Endothelial cell (in vitro differentiated cells): ENCODE measurements at places on chromosomes 3 and 15.

DNA sequence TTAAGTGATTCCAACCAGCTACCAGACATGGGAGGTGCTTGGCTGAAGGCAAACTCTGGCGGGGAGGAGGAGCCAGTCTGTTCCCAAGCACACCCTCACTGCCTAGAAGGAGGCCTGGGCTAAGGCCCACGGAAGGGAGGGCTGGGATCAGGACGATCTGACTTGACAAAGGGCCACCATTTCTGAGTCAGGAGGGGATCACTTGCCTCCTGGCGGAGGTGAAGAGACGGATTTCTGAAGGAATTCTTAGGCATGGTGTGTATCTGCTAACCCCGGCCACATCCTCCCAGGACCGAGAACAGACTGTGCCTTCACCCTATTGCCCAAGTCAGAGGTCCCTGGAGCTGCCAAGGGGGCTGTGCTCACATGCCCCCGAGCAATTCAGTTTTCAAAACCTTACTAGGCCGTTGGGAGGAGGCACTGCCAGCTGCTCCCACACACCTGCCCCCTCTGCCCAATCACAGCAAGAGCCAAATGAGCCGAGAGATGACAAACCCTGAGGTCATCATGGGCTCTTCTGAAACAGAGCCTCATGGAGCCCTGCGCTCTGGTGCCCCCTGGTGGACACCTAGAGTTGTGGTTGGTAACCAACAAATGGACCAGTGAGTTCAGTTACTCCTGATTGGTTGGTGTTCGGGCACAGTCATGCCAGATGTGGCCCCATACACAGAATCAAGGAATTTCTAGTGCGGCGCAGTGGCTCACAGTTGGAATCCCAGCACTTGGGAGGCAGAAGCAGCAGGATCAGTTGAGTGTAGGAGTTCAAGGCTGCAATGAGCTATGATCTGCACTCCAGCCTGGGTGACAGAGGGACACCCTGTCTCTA lies 6.5 kb upstream of the TNK2 start:
- DNase-seq, result peak; percentile 95

DNA sequence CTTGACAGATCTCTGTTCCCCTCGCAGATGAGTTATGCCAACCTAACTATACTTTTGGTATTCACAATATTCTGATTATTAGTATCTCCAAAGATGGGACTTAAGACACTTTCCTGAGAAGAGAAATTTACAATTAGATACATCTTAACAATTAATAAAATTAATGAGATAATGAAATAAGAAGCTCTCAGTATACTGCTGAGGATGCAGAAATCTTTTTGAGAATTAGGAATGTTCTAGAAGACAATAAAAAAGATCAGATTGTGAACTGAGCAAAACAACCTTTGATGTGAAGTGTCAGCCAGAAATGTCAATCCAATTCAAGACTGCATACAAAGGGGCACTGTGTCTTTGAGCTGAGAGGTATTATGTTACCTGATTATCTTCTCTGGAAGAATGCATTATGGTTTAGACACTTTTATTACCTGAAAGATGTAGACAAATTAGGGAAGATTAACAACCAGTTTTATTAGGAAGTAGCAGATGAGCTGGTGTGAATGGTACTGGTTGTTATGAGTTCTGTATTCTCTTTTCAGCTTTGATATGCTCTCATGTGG lies 262.9 kb downstream of the TIGIT start:
- DNase-seq, result no peak

DNA sequence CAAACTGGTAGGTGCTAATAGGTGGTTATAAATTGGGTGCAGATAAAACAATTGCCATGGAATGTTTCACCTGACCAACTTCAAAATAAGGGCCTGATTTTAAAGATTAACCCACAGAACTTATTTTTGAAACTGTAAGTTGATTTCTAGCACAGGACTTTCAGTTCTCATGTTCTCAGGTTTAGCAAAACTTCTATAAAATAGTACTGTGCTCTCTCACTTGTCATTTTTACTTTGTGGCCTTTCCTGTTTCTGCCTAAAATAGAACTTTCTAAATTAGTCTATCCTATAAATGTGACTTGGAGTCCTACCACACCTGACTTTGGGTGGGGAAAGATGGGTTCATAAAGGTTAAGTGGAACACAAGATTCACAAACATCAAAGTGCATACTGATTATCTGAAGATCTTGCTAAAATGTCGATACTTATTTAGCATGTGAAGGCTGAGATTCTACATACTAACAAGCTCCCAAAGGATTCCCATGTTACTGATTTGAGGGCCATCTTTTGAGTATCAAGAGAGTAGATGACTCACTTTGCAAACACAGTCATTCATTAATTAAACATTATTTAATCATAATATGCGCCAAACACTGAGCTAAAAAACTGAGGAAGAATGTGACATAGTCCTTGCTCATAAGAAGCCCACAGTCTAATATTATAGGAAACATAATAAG lies 38.6 kb downstream of the BTLA start:
- no peak for DNase-seq

DNA sequence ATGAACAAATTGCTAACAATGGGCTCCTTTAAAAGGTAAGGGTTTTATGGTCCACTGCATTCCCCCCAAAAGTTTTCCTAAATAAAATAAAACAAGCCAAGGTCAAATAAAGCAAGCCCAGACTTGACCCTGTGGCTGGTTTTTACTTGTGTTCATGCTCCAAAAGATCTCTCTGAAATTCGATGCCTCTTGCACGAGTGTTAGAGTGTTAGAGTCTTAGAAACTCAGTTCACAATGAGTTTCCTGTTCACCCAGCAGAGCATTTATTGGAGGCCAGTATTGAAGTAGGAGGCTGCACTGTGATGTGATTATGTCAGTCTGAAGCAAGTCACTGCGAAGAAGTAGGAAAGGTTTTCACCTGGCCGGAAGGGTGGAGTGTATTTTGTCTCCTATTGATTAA lies 59.9 kb upstream of the LRTM1 start:
- DNase-seq, result no peak

GRCh38 chr3:57464011-57464410 lies 80.1 kb downstream of the DNAH12 start:
- DNase-seq, result peak; percentile 15

DNA sequence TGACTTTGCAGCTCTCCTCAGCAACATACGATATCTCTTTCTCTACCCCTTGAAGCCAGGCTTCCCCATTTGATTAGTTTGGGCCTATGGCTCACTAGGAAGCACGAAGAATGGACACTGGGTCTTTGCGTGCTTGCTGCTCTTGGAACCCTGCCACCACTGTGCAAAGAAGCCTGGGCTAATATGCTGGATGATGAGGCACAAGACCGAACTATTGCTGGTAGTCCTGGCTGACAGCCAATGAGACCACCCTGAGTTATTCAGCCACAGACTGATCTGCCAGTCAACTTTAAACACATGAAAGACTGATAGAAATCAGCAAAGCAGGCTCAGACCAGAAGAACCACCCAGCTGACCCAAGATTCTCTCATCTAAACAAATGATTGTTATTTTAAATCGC lies 250.3 kb downstream of the CBLB start:
- no peak for DNase-seq

GRCh38 chr15:71337197-71337845 lies 222.1 kb downstream of the THSD4 start:
- no peak for DNase-seq

GRCh38 chr15:58432401-58432800 lies 610 bp downstream of the LIPC start:
- DNase-seq, result no peak

DNA sequence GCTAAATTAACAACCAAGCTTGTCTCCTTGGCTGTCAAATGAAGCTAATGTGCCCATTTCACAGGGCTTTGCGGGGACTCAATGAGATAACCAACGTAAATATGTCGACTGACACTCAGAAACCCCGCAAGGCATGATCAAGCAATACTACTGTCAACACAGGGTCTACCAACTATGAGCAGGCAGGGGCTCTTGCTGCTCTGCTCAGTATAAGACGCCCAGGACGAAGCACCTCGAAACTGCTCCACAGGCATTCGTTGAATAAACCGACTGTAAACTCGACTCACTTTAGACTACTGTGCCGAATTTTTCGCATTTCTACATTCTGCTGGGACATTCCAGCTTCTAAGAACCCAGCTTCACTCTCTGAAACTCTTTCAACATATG lies 55.0 kb downstream of the FEZF2 start:
- peak; percentile 3 for DNase-seq

DNA sequence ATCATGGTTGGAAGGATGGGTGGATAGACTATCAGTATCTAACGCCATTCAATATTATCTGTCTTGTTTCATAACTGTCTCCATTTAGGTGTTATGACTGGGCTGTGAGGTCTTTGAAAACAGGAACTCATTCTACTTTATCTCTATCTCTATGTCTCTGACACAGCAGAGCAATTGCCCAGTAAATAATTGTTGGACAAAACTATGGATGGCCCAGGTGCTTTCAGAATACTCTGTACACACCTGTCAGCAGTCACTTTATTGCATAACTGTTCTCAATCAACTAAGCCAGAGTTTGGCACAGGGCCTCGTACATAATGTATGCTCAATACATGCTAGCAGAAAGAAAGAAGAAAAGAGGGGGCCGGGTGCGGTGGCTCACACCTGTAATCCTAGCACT lies 210.3 kb downstream of the OPA1 start:
- DNase-seq, result no peak

GRCh38 chr3:25349095-25349494 lies 79.0 kb upstream of the RARB start:
- no peak for DNase-seq

DNA sequence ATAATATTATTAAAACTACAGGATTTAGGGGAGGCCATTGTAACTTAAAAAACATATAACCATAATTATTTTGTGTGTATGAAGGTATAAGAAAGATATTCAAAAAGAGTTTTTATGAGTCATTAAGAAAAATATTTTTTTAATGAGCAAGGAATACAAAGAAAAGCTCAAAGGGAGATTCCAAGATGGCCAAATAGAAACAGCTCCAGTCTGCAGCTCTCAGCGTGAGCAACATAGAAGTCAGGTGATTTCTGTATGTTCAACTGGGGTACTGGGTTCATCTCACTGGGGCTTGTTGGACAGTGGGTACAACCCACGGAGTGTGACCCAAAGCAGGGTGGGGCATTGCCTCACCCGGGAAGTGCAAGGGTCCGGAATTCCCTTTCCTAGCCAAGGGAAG lies 336.1 kb downstream of the TBL1XR1 start:
- no peak for DNase-seq

GRCh38 chr15:99455789-99456160 lies 110.0 kb upstream of the MEF2A start:
- DNase-seq, result no peak

DNA sequence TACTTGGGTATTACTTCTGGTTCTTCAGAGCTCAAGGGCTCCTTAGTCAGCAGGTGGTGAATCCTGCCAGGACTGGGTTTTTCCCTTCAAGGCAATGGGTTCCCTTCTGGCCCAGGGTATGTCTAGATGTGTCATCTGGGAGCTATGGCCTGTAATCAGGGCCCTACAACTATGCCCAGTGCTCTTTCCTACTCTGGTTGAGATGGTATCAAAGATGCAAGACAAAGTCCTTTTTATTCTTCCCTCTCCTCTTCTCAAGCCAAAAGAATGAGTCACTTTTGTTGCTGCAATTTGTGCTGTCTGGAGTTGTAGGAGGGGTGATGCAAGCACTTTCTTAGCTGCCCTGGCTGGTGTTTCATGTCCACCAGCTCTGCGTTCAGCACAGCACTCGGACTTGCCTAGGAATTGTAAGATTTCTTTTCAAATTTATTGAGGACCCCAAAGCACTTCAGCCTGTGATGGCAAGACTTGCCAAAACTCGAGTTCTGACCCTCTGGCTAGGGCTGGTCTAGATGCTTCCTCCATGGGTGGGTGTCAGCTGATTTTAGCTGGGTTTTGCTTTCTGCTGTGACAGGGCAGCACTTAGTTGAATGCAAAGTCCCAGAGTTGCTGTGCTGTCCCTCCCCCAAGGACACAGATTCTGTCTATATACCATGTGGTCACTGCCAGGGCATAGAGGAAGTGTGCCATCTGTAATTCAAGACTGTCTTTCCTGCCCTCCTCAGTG lies 129.2 kb upstream of the CBLB start:
- DNase-seq, result no peak

GRCh38 chr15:99582508-99582960 lies 16.8 kb downstream of the MEF2A start:
- no peak for DNase-seq

GRCh38 chr15:75456710-75457109 lies 5.2 kb upstream of the SIN3A start:
- DNase-seq, result no peak

DNA sequence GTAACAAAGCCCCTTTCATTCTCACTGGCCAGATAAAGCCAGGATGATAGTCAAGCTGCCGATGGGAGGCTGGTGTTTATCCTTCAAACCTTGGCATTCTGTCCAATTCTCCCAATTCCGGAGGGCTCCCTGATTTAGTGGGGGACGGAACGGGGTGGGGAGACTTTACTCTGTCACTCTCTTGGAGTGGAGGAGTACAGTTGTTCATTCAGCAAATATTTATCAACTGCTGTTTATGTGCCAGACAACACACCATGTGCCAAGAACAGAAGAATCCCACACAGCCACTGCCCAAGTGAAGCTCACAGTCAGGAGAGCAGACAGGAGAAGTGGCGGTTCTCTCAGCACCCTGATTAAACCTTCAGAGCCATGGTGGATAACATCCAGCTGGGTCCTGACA lies 63.3 kb downstream of the WNT5A start:
- no peak for DNase-seq

GRCh38 chr15:65962187-65962586 lies 92.9 kb downstream of the RAB11A start:
- no peak for DNase-seq

DNA sequence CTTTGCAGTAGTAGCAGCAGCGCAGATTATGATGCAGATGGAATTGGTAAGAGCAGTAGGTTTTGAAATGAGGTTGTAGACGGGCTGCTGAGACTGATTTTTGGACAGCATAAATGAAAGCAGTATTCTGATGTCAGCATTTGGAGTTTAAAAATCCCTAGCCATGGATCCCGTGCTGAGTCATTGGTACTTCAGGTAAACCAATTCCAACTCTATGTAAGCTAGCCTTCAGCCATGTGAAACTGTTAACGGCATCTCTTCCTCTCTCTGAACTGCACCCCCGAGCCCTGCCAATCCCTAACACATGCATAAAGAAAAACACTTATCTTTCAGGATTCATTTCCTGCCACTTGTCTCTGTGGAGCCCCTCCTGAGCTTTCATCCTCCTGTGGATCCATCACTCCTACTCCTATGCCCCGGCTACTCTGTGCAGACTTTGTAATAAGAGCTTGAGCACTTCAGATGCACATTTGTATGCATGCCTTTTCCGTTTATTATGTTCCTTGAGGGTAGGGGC lies 119.0 kb downstream of the AKAP13 start:
- DNase-seq, result no peak

DNA sequence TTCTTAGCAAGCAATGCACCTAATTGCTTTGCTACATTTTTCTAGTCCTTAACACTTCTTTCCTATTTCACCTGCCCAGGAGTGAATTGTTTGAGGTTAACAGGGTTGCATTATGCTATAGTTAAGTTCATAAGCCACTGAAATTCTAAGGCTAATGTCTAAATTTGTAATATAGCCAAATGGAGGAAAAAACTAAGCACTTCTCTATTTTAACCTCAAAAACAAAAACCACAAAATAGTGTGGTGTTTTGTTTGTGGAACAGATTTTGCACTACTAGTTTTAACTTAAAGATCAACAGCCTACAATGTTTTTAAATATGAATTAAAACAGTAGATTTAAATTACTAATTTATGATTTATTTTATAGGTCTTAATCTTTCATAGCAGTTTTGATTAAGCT lies 5.5 kb downstream of the ATOSA start:
- no peak for DNase-seq

GRCh38 chr15:72342385-72342784 lies 22.4 kb upstream of the CELF6 start:
- DNase-seq, result peak; percentile 74

GRCh38 chr3:38224357-38224756 lies 41.3 kb upstream of the SLC22A13 start:
- no peak for DNase-seq

GRCh38 chr15:99335508-99335907 lies 84.2 kb downstream of the LRRC28 start:
- DNase-seq, result no peak
